ENCODE measurements at places on chromosomes 2 and 18. TPM values are rescaled to one million over a fixed set of nuclear protein-coding genes. Genes with fewer than 3 reads are reported as not detected.

DNA sequence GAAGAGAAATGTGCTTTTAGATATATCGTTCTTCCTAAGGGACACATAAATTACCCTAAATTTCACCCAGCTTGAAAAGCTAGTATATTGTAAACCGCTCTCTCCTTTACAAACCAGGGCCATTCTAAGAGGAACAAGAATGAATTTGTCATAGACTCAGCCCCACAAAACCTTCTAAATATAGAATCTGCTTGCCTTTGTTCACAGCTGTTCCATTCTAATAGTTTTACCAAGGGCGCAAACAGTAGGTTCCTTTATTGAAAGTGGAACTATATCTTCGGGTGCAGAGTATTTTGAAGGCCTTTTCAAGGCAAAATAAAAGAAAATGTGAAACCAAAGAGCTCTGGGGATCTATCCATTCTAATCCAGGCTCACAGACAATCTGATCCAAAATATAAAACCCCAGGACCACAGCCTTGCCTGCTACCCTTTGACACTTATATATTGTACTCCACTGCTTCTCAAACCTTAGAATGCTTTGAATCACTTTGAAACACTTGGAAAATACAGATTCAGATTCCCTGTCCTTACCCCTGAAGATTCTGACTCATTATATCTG, 316.8 kb downstream of the PAX3 start:
- no peak for DNase-seq

RAB27B gene
- 0.99 TPM for total RNA-seq

AKAIN1 gene
- not detected for total RNA-seq

GRCh38 chr2:79001285-79001684, 24.2 kb upstream of the REG3G start:
- DNase-seq = no peak

- DNase-seq = no peak
These were observed 132.7 kb upstream of the TTC27 start for GRCh38 chr2:32495139-32495538.

DNA sequence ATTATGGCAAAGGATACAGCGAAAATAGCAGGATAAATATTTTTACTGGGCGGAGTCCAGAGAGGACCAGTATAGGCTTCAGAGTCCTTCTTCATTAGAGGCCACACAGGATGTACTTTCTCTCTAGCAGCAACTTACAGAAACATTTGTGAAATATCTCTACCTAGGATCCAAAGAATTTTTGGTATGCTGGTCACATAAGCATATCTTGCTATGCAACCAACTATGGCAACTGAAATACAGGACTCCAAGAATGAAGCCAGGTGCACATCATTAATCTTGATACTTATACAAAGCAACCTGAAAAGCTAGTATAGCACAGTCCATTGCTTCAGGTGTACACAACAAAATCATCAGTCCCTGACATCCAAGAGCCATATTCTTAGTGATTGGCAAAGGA, 59.1 kb upstream of the NABP1 start:
- no peak for DNase-seq

GRCh38 chr18:10927286-10927992, 221.9 kb downstream of the PIEZO2 start:
- peak; percentile 47 for DNase-seq

HSBP1L1 gene
- 5.6 TPM for total RNA-seq

HRH4 gene
- total RNA-seq = not detected

C2orf78 gene
- not detected for total RNA-seq

SLC5A7 gene
- total RNA-seq = not detected

- DNase-seq = no peak
These were observed 894 bp upstream of the GCC2 start for GRCh38 chr2:108447947-108448677.

- no peak for DNase-seq
These were observed 87.7 kb upstream of the HAAO start for GRCh38 chr2:42879913-42880737.

DNA sequence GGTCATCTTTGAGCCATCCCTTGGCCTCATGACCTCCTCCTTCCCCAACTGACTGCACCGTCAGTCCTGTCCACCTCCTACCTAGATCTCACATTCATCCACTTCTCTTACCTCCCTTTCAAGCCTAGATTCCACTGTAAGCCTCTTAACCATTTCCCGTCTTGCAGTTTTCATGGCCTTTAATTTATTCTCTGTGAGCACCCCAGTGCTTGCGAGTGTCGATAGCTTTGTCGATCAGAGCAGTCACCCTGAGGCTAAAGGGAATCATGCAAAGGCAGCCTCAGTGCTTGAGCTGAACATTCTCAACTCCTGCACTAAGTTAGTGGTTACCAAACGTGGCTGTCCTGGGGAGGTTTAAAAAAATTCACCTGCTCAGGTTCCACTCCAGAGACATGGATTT, 14.7 kb downstream of the ARHGAP25 start:
- DNase-seq = no peak

- no peak for DNase-seq
These were observed 58.3 kb downstream of the CCDC150 start for GRCh38 chr2:196697825-196698224.

ALPP gene
- total RNA-seq = not detected

- no peak for DNase-seq
These were observed 214.3 kb upstream of the LYPD1 start for GRCh38 chr2:132884292-132884691.

GRCh38 chr18:49059028-49059834, 108.5 kb upstream of the SMAD7 start:
- DNase-seq = no peak

DNA sequence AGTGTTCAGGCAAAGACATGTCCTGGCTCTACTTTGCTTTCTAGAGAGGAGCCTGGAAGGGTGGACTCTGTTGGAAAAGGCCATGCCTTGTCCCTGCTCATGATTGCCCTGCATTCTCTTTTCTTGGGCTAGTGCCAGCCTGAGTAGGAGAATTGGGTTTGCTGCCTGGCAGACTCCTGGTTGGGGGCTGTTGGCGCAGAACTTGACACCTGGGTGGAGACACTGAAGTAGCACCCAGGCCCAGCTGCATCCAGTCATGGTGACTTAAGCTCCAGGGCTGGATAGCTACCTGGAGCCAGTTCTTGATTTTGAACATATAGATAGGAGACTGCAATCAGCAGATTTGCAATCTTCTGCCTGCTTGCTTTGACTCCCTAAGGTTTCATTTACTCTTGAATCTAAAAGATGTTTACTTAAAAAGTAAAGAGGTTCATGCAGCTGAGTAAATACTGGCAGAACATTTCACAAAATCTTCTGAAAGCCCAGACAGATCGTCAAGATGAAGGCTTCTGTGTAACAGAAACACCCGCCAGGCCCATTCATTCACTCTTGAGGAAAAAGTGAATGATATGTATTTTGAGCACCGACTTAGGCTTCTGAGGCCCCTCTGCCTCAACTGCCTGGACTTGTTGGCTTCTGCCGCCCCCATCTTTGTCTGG, 38.0 kb upstream of the YWHAQ start:
- DNase-seq = no peak

FSIP2 gene
- 0.82 TPM for total RNA-seq

DNA sequence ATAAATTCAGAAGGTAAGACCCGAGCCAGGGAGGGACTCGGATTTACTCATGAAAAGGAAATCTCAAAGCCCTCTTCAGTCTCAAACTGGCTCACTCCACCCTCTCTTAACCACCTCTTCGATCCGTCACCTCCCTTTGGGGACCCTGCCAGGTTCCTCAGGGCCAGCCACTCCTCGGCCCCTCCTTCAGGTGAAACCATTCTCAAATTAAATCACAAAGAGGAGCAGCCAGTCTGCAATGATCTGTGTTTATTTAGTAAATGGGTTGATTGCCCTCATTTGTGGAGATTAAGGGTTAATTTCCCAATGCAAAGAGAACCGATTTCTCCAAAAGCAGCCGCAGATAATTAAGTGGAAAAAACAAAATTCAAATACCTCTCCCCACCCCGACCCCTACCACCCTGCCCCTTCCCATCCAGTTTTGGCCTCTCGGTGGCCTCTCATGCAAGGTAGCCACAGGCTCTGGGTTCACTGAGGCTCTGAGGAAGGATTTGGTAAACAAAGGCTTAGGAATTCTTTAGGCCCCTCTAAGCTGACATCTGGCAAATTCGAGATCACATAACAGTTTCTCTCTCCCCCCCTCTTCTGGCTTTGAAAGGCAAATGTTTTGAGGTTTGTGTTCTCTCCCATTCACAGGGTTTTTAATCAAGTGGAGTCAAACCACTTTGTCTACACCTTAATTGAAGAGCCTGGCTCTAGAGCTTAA, 10.3 kb upstream of the FZD7 start:
- no peak for DNase-seq

- DNase-seq = no peak
These were observed 14.2 kb downstream of the SPHKAP start for GRCh38 chr2:228167290-228167689.

DNA sequence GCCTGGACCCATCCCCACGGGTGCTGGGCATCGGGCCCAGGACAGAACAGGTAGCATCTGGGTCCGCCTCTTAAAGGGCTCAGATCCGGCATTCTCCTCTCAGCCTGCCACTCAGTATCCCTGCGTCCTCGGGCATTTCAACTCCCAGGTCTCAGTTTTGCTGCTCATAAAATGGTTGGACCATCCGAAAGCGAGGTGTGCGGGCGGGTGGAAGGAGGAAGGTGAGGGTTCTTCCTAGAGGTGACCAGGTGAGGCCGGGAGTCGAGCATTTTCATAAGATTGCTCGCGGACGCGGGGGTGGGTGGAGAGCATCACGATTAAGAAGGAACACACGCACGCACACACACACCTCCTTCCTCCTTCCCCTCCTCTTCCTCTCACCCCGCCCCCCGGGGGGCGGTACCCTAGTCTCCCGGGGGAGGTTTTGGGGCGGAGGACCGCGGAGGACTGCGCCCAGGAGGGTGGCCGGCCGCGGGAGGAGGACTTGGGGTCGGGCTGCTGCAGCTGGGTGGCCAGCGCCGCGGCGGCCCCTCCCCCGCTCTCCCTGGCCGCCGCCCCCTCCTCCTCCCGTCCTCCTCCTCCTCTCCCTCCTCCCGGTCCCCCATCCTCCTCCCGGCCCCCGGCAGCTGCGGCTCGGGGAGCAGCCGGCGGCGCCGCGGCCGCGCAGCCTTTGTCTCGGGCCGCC, 97.9 kb upstream of the GPR45 start:
- DNase-seq = no peak

DNA sequence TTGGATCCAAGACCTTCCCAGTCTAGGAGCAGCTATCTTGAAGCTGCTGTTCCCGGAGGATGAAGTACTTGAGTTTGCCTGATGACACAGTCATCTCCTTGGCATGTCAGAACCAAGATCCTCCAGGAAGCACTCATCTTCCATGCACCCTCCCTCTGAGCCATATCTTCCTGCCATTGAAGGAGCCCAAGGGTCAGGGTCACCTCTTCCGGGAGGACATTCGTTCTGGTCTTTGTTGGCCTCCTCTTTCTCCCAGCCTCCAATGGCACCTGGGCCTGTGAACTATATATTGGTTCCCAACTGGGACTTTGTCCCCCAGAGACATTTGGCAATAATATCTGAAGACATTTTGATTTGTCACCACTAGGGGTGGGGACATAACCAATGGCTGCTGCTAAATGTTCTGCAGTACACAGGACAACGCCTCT, 4.2 kb upstream of the MYO7B start:
- DNase-seq = no peak

HOXD9 gene
- total RNA-seq = 7.6 TPM
